Umbilical cord (tissue), 2 donors: ENCODE measurements at places on chromosomes 4 and X.

DNA sequence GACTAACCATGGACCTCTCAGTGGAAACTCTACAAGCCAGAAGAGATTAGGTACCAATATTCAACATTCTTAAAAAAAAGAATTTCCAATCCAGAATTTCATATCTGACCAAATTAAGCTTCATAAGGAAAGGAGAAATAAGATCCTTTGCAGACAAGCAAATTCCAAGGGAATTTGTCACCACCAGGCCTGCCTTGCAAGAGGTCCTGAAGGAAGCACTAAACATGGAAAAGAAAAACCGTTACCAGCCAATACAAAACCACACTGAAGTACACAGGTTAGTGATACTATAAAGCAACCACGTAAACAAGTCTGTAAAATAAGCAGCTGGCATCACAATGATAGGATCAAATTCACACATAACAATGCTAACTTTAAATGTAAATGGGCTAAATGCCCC lies 156.6 kb downstream of the FAM13A start:
- DNase-seq = no peak

GRCh38 chr4:179268791-179269190 lies 1826.6 kb upstream of the AGA start:
- no peak for DNase-seq

GRCh38 chr4:73259571-73260090 lies 1.0 kb upstream of the ANKRD17 start:
- no peak for DNase-seq

DNA sequence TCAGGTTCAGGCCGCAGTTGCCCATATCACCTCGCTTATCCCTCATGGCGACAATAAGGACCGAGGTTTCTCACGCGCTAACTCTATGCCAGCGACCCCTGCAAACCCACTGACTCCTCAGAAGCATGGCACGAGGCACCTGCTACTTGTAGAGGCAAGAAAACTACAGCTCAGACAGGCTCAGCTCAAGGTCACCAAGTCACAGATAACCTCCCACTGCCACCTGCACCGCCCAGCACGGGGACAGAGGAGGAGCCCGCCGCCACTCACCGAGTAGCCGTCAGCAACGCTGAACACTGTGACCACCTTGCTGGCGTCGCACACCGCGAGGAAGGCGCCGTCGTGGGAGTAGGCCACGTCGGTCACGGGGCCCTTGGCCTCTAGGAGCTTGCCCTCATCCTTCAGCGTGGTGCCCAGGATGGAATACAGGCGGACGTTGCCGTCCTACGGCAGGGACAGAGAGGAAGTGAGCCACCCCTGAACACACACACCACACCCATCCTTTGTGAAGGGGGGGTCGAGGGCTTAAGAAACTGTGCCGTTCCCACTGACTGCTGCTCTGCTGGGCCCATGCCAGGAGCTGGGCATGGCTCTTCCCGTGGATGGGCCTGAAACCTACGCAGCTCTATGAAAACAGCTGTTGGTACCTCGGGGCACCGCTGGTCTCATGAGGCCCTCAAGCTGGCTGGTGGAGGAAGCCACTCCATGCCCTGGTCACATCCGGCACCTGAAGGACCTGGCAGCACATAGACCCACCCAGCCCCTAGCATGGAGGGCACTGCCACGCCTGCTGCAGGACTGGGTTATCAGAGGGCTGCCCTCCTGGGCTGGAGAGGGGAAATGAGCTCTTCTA lies 38.9 kb downstream of the WDR1 start:
- no peak for DNase-seq

- no peak for DNase-seq
Measured at GRCh38 chrX:108022491-108023089, 22.3 kb upstream of the VSIG1 start.

GRCh38 chr4:101555341-101555880 lies 208.1 kb upstream of the PPP3CA start:
- DNase-seq = no peak

DNA sequence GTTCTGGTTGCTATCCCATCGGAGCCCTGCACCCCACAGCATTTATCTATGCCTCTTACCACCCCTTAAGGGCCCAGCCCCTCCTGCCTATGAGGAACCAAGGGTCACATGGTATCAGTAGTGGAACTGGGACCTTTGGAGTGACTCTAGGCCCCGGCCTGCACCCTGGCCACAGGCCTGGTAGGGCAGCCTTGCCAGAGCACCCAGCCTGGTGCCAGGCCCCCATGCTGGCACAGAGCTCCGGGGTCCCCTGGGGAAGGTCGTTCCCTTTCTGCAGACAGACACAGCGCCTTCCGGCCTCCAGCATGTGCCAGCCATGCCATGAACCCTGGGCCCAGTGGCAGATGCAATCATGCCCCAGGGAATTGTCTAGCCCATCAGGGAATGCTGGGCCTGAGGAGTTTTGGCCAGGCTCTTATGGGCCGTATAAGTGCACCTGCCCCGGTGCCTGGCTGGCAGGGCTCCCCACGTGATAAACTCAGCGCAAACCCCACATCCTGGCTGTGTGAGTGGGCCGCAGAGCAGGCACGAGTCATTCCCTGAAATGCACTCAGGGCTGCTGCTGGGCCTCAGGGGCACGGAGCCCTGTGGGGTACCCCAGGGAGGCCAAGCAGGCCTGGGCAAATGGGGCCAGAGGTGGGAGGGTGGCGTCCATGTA lies 19.8 kb upstream of the ADD1 start:
- no peak for DNase-seq

DNA sequence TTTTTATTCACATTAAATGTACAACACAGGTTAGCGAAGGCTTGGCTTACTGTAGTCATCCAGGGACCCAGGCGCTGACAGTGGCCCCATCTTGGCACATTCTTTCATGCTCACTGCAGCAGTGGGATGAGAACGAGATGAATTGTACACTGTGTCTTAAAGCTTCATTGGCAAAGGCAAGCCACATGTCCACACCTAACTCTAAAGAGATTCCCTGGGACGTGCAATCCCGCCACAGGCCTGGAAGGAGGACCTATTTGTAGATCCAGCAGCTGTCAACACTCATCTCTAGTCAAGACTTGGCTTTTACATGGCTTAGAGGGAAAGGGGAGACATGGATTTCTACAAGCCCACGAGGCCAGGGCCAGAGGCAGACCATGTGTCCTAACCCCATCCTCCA lies 16.1 kb upstream of the CXCR3 start:
- no peak for DNase-seq

DNA sequence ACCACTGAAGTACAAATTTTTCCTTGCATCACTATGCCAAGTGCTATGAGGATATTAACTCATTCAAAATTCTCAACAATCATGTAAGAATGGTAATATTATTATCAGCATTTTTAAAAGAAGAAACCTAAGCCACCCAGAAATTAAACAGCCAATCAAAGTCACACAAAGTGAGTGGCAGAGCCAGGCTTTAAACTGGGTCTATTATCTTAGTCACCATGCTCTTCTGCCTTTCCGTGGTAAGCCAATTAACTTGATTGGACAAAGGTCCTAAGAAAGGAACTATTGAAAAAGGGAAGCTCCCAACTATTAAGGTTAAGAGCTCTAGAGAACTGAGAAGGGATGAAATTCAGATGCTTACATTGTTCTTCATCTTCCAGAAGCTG lies 111.5 kb downstream of the ASB9 start:
- no peak for DNase-seq

- peak; percentile 71 for DNase-seq
Measured at GRCh38 chrX:54178100-54178940, 4.7 kb downstream of the FAM120C start.

DNA sequence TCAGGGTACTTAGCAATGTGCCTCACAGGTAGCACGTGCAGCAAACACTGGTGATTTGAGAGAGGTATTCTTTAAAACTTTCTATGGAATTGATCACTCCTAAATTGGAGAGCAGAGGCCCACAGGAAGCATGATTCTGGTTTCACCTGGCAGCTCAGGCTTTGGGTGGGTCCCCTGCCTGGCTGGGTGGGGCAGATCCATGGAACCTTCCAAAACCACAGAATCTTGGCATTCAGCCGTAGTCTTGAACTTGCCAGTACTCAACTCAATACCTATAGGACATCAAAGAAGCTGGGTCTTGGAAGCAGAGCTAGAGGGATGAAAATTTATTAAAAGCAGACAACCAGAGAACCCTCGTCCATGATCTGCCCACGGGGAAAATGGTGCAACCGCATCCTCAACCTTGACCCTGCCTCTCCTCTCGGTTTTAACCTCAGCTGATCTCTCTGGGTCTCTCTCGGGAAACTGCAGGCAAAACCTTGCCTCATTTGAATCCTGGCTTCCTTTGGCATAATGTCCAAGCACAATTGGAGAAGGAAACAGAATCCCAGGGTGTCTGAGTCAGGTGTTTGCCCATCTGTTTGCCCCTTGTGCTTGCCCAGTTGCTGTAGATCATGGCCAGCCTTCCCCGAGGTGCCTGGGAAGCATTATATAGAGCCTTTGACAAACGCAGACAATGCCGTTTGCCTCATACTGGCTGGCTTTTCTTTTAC lies 22.9 kb downstream of the OTOP1 start:
- DNase-seq = no peak

DNA sequence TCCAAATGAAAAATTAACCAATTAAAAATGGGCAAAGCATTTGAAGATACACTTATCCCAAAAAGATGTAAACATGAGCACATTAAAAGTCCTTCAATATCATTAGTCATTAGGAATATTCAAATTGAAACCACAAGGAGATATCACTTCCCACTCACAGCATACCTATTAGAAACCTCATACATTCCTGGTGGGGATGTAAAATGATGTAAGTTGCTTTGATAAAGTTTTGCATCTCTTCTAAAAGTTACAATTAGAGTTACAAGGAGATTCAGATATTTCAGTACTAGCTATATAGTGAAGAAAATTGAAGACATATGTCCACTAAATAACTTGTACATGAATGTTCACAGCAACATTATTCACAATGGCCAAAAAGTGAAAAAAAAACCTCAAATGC lies 1109.3 kb upstream of the LCORL start:
- no peak for DNase-seq

DNA sequence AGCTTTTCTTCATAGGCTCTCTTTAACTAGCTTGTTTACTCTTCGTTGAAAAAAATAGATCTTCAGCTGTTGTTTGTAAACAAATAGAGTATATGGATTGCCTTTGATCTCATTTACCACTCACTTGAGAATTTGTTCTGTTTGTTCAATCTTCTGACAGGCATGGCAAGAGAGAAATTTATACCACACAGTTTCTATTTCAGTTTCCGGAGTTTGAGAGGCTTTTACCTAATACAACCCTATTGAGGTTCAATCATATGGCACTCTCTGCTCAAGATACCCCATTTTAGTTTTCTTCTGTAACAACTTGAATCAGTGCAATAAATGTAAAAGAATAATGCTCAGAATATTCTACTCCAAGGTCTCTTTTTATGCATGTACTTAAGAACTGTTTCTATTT lies 148.0 kb downstream of the EMCN start:
- no peak for DNase-seq

- DNase-seq = no peak
Measured at GRCh38 chrX:64205441-64205734, at the start of gene AMER1. Gene AMER1 (minus strand): TSS chrX:64205708. CDS start chrX:64193286, 12,422 bp downstream.

GRCh38 chr4:150794706-150795105 lies 212.8 kb downstream of the MAB21L2 start:
- DNase-seq = no peak

DNA sequence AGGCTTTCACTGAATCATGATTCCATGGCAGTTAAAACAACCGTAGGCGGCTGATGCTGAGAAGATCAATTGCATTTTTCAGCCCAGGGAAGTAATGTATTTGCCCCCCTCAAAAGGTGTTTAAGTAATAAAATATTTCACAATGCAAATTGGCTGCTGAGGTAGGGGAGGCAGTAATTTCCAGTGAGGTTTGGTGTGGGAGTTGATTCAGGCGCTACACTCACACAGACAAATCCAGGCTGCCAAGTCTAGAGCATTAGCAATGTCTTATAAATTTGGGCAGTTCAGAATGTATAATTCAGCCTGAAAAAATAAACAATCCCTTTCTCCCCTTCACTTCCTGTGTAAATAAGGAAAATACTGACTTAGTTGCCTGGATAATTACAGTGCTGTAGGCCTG lies 461.7 kb downstream of the IDS start:
- DNase-seq = no peak

DNA sequence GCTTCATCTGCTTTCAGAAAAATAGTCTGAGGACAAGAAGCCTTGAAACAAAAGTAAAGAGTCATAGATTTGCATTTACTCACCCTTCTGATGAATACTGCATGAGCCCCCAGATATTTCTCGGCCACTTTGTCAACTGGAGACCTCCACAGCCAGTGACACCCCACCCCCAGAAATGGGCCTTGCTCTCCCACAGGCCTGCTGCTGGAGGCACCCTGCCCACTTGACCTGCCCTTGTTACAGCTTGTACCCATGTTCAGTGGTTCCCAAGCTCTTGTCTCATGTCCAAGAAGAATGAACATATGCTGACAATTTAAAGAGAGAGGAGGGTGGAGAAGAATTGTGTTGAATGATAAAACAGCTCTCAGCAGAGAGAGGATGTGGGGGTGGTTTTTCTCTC lies 225.1 kb downstream of the DCAF12L2 start:
- DNase-seq = no peak

GRCh38 chr4:149112109-149112508 lies 669.9 kb upstream of the NR3C2 start:
- DNase-seq = no peak

DNA sequence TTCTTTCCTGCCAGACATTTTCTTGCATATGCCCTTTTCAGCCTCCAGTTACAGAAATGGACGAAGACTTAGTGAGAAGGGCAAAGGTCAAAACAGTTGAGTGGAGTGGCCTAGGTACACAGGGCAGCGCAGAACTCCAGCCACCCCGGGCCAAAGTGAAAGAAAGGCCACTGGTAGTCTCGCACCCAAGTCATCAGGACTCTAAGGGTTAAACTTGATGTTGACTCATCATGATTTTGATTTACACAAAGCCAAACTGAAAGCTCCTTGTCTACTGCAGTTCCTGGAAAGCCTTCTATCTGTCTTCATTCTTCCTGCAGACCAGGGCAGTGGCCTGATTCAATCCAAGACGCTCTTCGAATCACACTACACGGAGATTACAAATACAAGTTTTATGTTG lies 2.6 kb upstream of the IL13RA1 start:
- no peak for DNase-seq

- DNase-seq = no peak
Measured at GRCh38 chr4:157293673-157294072, 73.1 kb downstream of the GRIA2 start.

DNA sequence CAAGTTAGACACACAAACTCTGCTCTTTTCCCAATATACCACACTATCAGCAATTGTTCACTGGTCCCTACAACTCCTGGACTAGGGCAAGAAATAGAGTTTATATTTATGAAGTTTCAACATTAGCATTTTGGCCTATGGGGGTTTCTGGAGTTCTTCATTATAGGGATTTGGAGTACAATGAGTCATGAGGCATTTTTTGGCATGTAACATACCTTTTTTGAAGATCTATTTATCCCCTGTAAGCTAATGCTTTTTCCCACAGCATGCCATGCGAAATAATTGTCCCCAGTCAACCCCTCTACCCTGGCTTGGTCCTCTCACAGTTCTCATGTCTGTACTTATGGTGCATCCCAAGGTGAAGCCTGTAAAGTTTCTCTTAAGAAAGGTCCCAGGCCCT lies 36.7 kb upstream of the EDA2R start:
- DNase-seq = no peak

GRCh38 chr4:88102026-88102425 lies 56.4 kb downstream of the ABCG2 start:
- DNase-seq = no peak
